ENCODE measurements at places on chromosomes 1 and 21.

- no peak for DNase-seq
Observed at GRCh38 chr1:8711873-8712412, 105.5 kb downstream of the RERE start.

DNA sequence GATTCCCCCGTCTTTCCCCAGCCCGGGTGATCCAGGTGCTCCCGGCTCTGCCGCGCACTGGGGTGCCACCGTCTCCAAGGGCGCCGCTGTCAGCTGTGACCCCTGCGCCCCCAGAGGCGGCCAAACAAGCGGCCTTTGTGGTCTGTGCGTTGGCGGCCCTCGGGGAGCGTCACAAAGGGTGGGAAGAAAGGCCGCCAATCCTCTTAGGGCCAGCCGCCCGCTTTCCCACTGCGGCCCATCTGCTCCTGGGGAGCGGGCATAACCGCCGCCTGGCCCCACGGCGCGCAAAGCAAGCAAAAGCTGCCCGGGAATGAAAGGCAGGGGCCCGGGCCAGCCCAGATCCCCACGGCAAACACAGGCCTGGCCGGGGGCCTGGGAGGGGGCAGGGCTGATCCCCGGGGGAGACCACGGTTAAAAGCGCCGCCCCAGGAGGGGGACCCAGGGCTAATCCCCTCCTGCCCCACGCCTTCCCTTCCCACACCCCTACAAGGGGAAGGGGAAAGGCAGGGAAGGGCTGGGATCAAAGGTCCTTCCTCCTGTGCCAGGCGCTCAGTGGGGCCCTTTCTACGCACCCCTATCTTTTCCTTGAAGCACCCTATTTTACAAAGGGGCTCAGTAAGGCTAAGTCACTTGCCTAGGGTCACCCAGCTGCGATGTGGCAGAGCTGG is 24.0 kb downstream of the C1QB start:
- DNase-seq = no peak

- no peak for DNase-seq
Observed at GRCh38 chr1:35269201-35269988, 886 bp downstream of the ZMYM4 start.

- DNase-seq = no peak
Observed at GRCh38 chr1:246788895-246789338, 64.7 kb downstream of the SCCPDH start.
